Smooth muscle cell of bladder (primary cell): ENCODE measurements at places on chromosomes 7 and 10. TPM values are rescaled to one million over a fixed set of nuclear protein-coding genes. Genes with fewer than 3 reads are reported as not detected.

Gene CDC14C
- total RNA-seq, result not detected in 2 replicates

Gene OR2A12
- not detected in 2 replicates for total RNA-seq

Gene C7orf57
- total RNA-seq, result not detected in 2 replicates

Gene OR2A1
- not detected in 2 replicates for total RNA-seq

Gene MMD2
- not detected in 2 replicates for total RNA-seq

Gene STX1A
- 10.2 and 10.7 TPM in 2 replicates for total RNA-seq

Gene CALHM1
- total RNA-seq, result not detected in 2 replicates

Gene RHOBTB1
- 34.4 and 45.8 TPM in 2 replicates for total RNA-seq

Gene IGF2BP3
- total RNA-seq, result 8.4 and 12.8 TPM in 2 replicates

Gene ANKRD26
- total RNA-seq, result 8.5 and 8.7 TPM in 2 replicates

Gene ECHDC3
- 1.6 and 4.4 TPM in 2 replicates for total RNA-seq

Gene FBXO24
- 0.28 and 0.37 TPM in 2 replicates for total RNA-seq

Gene DRGX
- not detected in 2 replicates for total RNA-seq

Gene ITGB8
- total RNA-seq, result 47.1 and 96.9 TPM in 2 replicates

Gene WNT8B
- not detected in 2 replicates for total RNA-seq

Gene NEUROG3
- not detected in 2 replicates for total RNA-seq

Gene STEAP1B
- total RNA-seq, result 4.6 and 6.9 TPM in 2 replicates

Gene TSPAN12
- 2.1 and 10.8 TPM in 2 replicates for total RNA-seq

Gene NME8
- not detected in 2 replicates for total RNA-seq

Gene AGR3
- total RNA-seq, result not detected in 2 replicates

Gene ZPBP
- total RNA-seq, result not detected in 2 replicates

Gene FAM13C
- 0.83 and 0.85 TPM in 2 replicates for total RNA-seq

Gene NPC1L1
- 0.09 and 0.14 TPM in 2 replicates for total RNA-seq

Gene PRPS1L1
- total RNA-seq, result 0.09 TPM in 1 of 2 replicates, not detected in the other

Gene SDK1
- 4.1 and 6.5 TPM in 2 replicates for total RNA-seq

Gene CH25H
- 0.55 and 0.57 TPM in 2 replicates for total RNA-seq

Gene GAD2
- not detected in 2 replicates for total RNA-seq

Gene SH2B2
- total RNA-seq, result 0.85 and 1.2 TPM in 2 replicates

Gene ZNF800
- total RNA-seq, result 7.9 and 10.0 TPM in 2 replicates

Gene NKX1-2
- total RNA-seq, result not detected in 2 replicates

Gene ZNF33B
- total RNA-seq, result 5.1 and 7.7 TPM in 2 replicates

Gene AZGP1
- 0.09 TPM in 1 of 2 replicates, not detected in the other for total RNA-seq

Gene LRRC17
- 71.5 and 79.0 TPM in 2 replicates for total RNA-seq

Gene NEUROD6
- total RNA-seq, result not detected in 2 replicates

Gene FOXP2
- total RNA-seq, result 2.4 and 3.2 TPM in 2 replicates

Gene ERVW-1
- 0.09 TPM in 1 of 2 replicates, not detected in the other for total RNA-seq

Gene PSPH
- 56.2 and 80.5 TPM in 2 replicates for total RNA-seq

Gene DAGLB
- total RNA-seq, result 11.1 and 15.5 TPM in 2 replicates

Gene MRC1
- total RNA-seq, result under 0.01 TPM in 2 replicates
